SIG-M5 (cell line): ENCODE measurements at places on chromosomes 2 and 18.

- no peak for DNase-seq
These were observed 69.4 kb downstream of the ARHGAP28 start for GRCh38 chr18:6798896-6799295.

GRCh38 chr2:28528206-28528605, 32.3 kb downstream of the PLB1 start:
- no peak for DNase-seq

- DNase-seq: no peak
These were observed 68.4 kb downstream of the NXPH2 start for GRCh38 chr2:138711812-138712211.

GRCh38 chr2:25805987-25806386, 72.3 kb downstream of the ASXL2 start:
- no peak for DNase-seq

DNA sequence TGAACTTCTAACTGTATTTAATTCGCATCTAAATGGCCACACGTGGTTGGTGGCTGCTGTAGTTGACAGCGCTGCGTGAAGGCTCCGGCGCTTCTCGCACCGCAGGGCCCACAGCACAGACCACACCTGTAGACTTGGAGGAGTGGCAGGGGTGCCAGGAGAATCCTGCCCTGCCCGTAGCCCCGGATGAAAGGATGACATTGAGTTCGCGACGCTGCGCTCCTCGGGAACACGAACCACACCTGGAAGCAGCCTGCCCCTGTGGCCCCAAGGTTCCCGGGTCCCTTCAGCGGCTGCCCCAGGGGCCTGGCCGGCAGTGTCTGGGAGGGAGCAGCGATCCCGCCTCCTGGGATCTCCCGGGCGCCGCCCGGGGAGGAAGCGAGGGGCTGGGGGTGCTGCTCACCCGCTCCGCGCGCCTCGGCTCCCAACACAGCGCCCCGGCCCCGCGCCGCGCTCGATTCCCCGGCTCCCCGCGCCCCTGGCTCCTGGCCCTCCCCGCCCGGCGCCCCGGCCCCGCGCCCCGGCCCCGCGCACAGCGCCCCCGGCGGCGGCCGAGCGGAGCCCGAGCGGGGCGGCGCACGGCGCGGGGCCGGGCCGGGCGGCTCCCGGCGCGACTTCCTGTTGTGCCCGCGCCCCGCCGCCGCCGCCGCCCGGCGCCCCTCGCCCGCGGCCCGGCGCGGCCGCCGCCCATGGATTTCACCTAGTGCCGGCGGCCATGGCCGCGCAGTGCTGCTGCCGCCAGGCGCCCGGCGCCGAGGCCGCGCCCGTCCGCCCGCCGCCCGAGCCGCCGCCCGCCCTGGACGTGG, at the start of gene RNPEPL1:
TSS of gene RNPEPL1 (plus strand) at position 613 of the 806 bp plus-strand sequence. CDS start at position 716, 103 bp downstream.
- DNase-seq: no peak

DNA sequence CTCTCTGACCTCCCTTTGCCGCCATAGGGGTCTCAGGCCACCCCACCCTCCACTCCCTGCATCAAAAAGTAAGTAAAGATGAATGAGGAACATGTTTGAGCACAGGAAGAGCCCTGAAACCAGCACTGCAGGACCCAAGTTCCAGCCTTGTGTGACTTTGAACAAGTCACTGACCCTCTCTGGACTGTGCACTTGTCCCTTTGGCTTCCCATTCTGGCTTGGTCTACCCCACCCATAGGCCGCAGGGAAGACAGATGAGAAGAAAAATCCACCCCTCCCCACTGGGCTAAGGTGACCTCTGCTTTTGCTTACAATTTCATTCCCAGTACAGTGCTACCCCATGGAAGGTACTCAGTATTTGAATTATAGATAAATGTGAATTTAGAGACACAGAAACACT, 43.8 kb downstream of the TMEM17 start:
- no peak for DNase-seq

DNA sequence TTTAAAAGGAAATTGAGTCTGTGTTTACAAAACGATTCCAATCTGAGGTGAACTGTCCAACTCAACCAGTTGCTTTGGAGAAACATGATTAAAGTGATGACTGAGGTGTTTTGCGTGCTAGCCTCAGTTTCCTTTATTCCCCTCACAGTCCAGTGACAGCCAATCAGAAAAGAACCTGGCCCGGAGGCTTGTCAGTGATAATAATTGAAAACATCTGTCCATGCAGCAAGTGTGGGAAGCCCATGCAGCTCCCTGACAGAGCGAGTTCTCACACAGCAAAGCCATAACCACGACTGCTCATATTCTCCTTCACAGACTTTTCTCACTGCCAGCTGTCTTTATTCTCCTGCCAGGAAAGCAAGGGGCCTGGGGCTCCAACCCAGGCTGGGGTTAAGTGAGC, 613.4 kb downstream of the ARHGAP15 start:
- DNase-seq: no peak

DNA sequence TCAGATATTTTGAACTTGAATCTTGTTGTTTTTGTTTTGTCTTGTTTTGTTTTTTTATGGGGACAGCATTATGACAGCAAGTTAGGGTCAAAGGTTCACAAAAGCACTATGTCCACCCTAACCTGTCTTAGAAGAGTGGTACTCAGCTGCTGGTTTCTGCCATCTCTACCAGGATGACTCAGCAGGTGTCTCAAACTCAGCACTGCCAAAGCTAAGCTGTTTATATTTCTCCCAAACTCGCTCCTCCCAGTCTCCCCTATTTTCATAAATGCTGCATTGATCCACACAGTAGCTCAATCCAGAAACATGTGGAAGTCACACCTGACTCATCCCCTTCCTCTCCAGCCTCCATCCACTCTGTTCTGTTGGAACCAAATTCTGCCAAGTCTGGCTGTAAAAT, 134.9 kb downstream of the ZBTB7C start:
- DNase-seq: no peak

- no peak for DNase-seq
These were observed 109.3 kb downstream of the CHST9 start for GRCh38 chr18:27075828-27076227.

DNA sequence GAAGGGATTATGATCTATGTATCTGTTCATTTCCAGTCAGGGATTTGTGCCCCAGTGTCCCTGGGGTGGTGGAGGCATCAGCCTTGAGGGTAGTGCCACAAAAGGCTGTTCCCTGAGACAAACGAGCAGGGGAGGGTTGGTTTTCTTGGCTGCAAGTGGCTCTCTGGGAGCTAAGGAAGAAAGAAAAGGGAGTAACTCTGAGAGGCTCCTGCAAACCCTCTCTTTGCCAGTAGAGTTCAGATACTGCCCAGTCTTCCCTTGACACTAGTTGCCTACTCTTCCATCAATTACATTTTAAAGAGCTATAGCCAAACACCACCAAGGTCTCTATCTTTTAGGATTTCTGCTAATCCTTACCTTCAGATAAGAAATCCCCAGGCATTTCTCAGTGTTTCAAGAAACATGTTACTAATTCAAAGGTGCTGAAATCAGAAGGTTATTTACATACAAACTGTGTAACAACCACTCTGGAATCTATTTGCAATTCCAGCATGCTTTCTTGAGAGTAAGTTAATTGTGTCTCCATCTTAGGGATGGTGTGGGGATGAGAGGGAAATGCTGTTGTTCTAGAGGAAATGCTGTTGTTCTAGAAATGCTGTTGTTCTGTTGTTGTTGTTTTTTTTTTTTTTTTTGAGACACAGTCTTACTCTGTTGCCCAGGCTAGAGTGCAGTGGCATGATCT, 18.7 kb upstream of the KCTD1 start:
- DNase-seq: no peak

DNA sequence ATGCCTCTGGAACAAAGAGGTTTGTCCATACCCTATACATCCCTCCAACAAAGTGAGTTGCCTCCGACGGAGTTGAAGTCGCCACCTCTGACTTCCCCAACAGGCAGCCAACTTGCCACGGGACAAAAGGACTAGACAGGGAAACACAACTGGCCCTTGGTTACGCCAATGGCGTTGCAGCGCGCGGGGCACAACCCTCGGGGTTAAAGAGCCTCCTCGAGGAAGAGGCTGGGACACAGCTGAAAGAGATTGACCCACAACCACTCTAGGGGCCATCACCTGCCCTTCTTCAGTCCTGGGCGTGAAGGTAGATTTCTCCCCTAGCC, 545 bp downstream of the GTF3C2 start:
- DNase-seq: peak; percentile 44
